ENCODE measurements at places on chromosomes 11 and 22.

DNA sequence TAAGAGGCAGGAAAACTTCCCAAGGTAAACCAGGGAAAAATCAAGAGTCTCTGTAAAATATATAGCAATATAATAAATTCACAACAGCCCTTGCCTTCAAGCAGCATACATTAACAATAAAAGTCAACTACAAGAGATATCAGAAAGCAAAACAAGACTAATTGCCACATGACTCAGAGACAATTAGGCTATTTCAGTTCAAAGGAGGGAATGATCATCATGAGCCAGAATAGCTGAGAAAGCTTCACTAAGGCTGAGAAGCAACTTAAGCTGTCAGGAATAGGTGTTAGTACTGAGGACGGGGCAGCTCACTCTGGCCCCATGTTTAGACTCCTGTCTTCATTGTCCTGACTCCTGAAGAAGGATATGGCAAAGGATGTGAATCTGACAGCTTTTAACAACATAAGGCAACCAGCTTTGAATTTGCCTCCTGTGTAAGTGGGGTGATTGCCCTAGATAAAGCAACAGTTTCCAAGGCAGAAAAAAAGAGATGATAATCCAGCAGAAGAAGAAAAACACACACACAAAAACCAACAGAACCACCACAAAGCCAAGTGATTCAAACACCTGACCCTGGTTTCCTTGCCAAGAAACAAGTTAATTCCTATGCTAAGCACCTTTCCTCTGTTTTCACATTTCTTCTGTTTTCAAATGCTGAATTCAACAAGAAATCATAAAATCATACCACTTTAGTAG is 60.8 kb downstream of the SIK3 start:
- no peak for DNase-seq

GRCh38 chr22:49011769-49012648 is 815.7 kb downstream of the BRD1 start:
- DNase-seq, result no peak

- no peak for DNase-seq
Measured at GRCh38 chr22:38335077-38335476, 17.8 kb upstream of the CSNK1E start.

- no peak for DNase-seq
Measured at GRCh38 chr11:108970221-108970991, 305.5 kb downstream of the DDX10 start.

DNA sequence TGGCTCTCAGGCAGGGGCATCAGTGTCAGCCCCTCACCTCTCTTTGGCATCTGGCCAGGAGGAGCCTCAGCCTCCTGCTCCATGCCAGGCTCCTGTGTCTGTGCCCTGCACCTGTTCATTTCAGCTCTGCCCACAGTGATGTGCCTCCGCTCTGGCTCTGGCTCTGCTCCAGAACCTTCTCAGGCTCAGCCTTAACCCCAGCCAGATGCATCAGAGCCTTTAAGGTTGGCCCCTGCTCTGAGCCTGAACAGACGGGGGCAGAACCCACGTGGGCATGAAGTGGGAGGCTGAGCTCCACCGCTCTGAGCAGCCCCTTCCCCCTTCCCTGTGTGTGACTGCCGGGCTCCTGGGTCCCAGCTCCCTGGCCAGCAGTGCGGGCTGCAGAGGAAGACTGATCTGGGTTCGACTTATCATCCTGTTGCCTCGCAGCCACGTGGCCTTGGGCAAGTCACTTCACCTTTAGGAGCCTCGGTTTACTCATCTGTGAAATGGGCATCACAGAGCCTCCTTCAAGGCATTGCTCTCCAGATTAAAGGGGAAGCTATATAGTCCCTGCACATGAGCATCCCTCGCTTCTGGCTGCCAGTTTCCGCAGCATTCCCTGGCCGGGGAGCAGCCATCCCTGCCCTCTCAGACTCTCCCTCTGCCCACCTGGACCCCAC is 44.7 kb upstream of the RTL6 start:
- DNase-seq, result no peak

DNA sequence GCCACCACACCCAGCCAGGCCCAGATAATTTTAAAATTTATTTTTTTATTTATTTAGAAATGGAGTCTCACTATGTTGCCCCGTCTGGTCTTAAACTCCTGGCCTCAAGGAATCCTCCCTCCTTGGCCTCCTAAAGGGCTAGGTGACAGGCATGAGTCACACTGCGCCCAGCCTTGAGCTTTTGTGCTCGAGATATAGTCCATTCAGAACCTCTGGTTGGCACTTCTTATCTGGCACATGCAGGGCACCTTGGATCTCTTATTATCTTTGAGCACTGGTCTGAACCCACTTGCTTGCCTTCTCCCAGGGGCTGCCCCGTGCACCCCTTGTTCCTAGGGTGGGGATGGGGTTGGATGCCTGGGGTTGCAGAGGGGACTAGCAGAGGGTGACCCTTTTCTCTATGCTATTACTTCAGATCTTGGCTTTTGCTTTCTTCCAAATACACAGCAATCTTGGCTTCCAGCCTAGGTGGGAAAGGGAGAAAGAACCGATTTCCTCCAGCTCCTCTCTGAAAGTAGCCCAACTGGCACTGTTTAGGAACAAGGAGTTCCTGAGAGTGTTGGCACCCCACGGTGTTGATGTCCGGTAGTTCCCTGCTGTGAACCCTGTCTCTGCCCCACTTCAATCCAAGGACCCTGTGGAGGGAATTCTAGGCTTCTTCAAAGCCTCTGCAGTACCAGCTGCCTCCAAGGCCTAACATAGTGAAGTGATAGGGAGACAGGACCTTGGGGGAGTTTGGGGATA is 1.3 kb upstream of the SLC3A2 start:
- DNase-seq, result no peak

- no peak for DNase-seq
Measured at GRCh38 chr11:45857961-45858474, 10.7 kb downstream of the CRY2 start.

- no peak for DNase-seq
Measured at GRCh38 chr11:85829172-85829571, 18.2 kb upstream of the SYTL2 start.

DNA sequence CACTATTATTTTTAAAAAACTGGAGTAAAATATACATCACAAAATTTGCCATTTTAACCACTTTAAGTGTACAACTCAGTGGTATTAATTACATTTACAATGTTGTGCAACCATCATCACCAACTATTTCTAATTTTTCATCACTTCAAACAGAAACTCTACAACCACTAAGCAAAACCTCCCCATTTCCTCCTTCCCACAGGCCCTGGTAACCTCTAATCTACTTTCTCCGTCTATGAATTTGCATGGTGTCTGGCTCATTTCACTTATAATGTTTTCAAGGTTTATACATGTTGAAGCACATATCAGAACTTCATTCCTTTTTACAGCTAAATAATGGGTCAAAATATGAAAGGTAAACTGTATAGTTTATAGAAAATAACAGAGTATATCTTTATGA is 24.4 kb downstream of the DDI1 start:
- no peak for DNase-seq

GRCh38 chr11:34972366-34972765 is 55.9 kb downstream of the PDHX start:
- no peak for DNase-seq

GRCh38 chr11:76621868-76622267 is 48.7 kb downstream of the LRRC32 start:
- DNase-seq, result no peak

DNA sequence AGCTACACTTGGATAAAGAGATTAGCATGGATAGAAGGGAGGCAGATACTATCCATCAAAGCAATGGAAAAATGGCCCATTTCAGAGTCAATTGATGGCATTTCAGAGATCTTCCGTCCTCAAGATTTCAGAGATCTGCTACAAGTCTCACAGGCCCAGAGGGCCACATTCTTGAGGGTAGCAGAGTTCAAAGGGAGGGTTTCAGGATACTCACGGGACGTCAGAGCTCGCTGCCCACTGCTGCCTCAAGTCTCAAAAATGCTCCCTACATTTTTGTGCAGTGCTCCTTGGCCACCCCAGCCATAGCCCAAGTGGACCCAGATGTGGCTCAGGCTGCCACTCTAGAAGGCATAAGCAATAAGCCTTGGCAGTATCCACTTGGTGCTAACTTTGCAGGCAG is 24.9 kb downstream of the RTL6 start:
- no peak for DNase-seq

DNA sequence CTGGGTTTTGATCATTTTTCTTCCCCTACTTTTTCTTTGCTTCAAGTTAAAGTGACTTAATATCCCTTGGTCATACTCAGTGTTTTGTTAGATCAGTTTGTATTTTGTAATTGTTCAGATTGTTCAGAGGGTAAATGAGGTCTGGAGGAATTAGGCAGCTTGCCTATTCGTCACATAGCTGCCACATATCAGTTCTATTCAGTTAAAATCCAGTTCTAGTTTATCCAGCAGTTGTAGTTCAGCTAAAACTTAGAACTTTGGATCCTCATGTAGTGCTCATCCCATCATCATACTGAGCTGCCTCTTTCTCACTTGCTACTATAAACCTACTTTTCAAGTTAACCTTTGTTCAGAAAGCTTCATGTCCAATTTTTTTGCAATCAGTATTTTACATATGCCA is 47.1 kb upstream of the DEPDC7 start:
- DNase-seq, result no peak

DNA sequence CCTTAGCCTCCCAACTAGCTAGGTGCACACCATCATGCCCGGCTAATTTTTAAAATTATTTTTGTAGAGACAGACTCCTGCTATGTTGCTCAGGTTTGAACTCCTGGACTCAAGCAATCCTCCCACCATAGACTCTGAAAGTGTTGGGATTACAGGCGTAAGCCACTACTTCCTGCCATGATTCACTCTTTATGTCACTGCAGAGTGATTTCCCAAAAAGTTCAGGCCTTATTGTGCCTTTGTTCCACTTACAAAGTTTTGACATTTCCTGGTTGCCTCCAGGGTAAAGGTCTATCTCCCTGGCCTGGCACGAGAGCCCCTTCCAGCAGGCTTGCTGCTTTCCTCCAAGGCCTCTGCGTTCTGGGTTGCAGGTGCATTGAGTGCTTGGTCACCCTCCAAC is 44.6 kb upstream of the RIC3 start:
- DNase-seq, result no peak

DNA sequence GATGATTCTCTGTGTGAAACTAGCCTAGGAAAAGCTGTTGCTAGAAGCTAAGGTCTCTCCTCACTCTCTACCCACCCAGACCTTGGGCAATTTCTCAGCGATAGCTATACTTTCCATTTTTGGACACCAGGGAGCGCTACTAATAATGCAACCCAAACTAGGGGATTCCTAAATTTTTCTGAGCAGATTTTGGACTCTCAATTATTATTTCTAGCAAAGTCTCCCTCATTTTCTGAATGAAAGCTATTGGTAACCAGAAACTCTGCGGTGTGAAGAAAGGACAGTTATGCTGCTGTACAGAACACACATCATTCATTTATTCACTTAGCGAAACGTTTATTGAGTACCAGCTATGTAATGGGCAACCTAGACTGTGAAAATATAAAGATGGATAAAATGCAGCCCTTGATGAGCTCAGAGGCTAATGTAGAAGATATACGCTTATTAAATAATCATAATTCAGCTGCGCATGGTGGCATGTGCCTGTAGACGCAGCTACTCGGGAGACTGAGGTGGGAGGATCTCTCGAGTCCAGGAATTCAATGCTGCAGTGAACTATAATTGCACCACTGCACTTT is 6.1 kb upstream of the STIM1 start:
- peak; percentile 47 for DNase-seq

DNA sequence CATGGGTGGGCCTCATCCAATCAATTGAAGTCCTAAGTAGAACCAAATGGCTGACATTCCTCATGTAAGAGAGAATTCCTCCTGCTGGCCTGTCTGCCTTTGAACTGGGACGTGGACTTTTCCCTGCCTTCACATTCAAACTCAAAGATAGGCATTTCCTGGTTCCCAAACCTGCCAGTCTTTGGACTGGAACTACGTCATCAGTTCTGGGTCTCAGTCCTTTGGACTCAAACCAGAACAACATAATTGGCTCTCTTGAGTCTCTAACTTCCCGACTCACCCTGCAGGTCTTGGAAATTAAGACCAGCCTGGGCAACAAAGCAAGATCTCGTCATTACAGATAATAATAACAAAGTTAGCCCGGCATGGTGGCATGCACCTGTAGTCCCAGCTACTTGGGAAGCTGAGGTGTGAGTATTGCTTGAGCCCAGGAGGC is 38.7 kb upstream of the NARS2 start:
- DNase-seq, result no peak

DNA sequence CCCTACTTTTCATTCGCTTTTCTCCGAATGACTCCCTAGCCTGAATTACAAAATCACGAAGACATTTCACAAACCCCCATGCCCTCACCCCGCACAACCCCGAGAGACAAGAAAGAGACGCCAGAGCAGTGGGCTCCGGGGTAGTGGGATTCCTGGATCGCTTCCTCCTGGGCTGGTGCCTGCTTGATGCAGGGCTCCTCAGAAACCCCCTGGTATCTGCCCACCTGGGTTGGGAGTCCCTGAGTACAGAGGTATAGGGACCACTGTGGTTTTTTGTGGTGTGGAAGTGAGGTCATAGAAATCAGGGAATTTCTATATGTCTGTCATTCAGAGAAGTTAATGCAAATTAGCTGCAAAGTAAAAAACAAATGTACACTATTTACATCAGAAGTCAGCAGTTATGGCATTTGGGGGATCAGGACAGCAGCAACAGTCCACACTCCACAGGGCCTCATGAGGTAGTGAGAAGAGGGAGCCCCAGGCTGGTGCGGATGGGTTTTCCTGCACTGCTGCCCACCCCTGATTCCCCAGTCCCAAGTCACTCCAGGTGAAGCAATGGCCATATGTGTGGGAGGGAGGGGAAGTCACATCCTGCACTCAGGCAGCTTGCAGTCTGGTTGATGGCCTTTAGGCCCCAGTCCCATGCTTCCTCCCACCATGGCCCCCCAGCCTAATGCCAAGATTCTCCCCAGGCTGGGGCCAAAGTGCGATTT is 39.6 kb downstream of the BUD13 start:
- no peak for DNase-seq

DNA sequence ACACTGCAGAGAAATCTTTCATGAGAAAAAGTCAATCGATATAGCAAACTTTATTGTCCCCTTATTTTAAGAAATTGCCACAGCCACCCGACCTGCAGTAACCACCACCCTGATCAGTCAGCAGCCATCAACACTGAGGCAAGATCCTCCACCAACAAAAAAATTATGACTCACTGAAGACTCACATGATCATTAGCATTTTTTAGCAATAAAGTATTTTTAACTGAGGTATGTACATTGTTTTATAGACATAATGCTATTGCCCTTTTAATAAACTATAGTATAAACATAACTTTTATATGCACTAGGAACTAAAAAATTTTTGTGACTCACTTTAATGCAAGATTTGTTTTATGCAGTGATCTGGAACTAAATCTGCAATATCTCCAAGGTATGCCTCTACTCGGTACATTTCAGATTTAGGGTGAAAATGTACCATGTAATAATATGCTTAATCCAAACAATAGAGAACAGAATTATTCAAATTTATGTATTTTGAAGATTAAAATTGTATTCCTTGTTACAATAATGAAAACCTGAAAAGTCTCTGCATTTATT is 79.2 kb upstream of the CEP126 start:
- DNase-seq, result no peak

GRCh38 chr11:21169639-21170038 is 500.3 kb downstream of the NELL1 start:
- no peak for DNase-seq

GRCh38 chr11:122038543-122038942 is 77.5 kb downstream of the BLID start:
- no peak for DNase-seq

All from activated naive CD4-positive, alpha-beta T cell treated with Interleukin-2 at 50 U/mL for 16 hours (primary cell).